ENCODE measurements at places on chromosomes 13 and 19. TPM values are rescaled to one million over a fixed set of nuclear protein-coding genes. Genes with fewer than 3 reads are reported as not detected.

SSBP4 gene
- 53.7 TPM for total RNA-seq

CYP2A7 gene
- total RNA-seq, result not detected

ONECUT3 gene
- not detected for total RNA-seq

ZNF584 gene
- 17.5 TPM for total RNA-seq

C5AR2 gene
- total RNA-seq, result 2.7 TPM

POU2F2 gene
- 0.47 TPM for total RNA-seq

PSG1 gene
- 0.27 TPM for total RNA-seq

ADGRL1 gene
- total RNA-seq, result 2.6 TPM

DCT gene
- not detected for total RNA-seq

CD33 gene
- total RNA-seq, result not detected

KCNJ14 gene
- total RNA-seq, result 1.0 TPM

FGF21 gene
- not detected for total RNA-seq

ICAM4 gene
- not detected for total RNA-seq

CEACAM3 gene
- not detected for total RNA-seq

PABPC3 gene
- total RNA-seq, result 0.10 TPM

MYH14 gene
- total RNA-seq, result 5.5 TPM

MYO1F gene
- total RNA-seq, result 0.49 TPM

WDR88 gene
- not detected for total RNA-seq

CGB8 gene
- total RNA-seq, result 3.5 TPM

ZNF560 gene
- not detected for total RNA-seq

TEX26 gene
- not detected for total RNA-seq

KIRREL2 gene
- 0.49 TPM for total RNA-seq

ZNF557 gene
- 2.7 TPM for total RNA-seq

FBXL3 gene
- total RNA-seq, result 18.1 TPM

EFNB2 gene
- total RNA-seq, result 3.0 TPM

MIR17HG gene
- total RNA-seq, result 0.95 TPM

NEK5 gene
- 0.08 TPM for total RNA-seq

FRY gene
- 0.09 TPM for total RNA-seq

All from A549 treated with CORT108297 at 1 μM for 4 hours (cell line).